ENCODE measurements at places on chromosomes 4 and X.

DNA sequence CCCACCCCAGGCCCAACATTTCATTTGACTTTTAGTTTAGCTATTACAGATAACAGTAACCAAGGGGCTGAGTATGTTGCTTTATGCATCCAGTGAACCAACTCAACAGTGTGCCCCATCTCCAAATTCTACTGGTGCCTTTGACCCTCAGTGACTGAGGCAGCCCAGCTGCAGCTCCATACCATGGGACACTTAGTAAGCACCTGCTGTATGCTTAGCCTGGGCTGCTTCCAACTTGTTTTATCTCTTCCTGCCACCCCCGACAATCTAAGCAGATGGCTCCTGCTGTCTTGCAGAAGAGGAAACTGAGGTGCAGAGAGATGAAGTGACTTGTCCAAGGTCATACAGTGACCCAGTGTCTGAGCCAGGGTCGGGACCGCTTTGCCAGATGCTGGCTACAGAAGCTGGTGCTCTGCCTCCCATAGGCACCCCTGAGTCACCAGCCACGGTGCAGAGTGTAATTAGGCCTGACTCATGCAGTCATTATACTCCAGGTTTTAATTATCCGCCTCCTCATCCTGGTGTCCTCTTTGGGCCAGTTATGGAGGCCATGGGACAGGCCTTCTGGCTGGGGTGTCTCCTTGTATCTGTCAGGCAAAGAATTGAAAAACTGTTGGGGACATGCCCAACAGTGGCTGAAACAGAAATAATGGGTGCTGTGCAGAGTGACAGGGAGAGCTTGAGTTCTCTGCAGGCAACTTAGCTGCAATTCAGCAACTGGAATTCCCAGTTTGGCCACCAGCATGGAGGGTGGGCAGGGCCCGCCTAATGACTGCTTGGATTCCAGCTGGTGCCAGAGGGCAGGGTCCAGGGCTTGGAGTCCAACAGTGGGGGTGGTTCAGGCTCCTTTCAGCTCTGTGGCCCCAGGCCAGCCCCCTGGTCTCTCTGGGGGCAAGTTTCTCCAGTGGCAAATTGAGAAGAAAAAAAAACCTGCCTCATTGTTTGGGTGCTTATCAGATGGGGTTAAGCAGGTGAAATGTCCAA, 8.2 kb upstream of the GPR78 start:
- DNase-seq = no peak

GRCh38 chrX:152072236-152072635, 66.1 kb downstream of the MAGEA10 start:
- peak; percentile 3 for DNase-seq

GRCh38 chrX:33175201-33175600, 36.1 kb downstream of the DMD start:
- no peak for DNase-seq

DNA sequence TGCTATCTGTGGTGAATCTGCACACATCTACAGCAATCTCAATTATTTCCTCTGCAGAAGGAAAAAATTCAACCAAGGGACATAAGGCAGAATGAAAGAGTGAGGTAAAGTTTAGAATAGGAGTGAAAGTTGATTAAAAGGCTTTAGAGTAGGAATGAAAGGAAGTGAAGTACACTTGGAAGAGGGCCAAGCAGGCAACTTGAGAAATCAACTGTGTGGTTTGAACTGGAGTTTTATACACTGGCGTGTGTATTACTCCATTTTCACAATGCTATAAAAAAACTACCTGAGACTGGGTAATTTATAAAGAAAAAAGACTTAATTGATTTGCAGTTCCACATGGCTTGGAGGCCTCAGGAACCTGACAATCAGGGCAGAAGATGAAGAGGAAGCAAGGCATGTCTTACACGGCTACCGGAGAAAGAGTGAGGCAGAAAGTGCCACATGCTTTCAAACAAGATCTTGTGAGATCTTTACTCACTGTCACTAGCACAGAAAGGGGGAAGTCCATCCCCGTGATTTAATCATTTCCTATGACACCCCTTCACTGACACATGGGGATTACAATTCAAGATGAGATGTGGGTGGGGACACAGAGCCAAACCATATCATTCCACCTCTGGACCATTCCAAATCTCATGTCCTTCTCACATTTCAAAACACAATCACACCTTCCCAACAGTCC, 234.8 kb downstream of the IL15 start:
- no peak for DNase-seq

- no peak for DNase-seq
Observed at GRCh38 chrX:29687687-29688086, 527.7 kb upstream of the MAGEB2 start.

- DNase-seq = peak; percentile 54
Observed at GRCh38 chr4:181952478-181952877, 290.7 kb upstream of the TENM3 start.

Data from prostate gland (tissue), 2 donors.